ENCODE measurements at places on chromosomes 2 and 18.
A peak's percentile ranks its signal among the peaks of the same experiment; 100 is the strongest.

- DNase-seq, result no peak
Measured at GRCh38 chr2:108118996-108119395, 120.8 kb upstream of the SULT1C3 start.

DNA sequence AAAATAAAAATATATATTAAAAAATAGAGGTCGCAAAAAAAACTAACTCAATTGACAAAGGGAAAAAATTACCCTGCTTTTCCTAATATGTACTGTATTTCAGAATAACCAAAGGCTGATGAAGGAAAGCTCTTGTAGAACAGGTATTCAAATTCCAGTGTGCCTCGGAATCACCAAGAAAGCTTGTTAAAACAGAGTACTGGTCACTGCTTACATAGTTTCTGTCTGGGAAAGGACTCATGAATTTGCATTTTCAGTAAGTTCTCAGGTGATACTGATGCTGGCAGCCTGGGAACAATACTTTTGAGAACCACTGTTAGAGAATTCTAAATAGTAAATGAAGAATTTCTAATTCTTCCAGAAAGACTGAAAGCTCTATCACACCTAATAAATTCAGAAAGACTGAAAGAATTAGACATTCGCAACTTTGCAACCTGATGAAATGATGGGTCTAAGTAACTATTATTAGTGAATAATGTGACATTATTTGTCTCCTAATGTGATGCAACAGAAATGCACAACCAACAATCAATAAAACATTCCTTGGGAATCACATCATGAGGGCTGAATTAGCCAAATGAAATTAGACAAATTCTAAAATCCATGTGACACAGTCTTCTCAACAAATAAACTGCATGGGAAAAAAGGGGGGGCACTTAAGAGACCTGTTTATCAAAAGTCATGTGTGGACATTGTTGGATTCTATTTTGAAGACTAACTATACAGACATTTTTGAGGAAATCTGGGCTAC, 21.9 kb downstream of the RPRD1A start:
- no peak for DNase-seq

DNA sequence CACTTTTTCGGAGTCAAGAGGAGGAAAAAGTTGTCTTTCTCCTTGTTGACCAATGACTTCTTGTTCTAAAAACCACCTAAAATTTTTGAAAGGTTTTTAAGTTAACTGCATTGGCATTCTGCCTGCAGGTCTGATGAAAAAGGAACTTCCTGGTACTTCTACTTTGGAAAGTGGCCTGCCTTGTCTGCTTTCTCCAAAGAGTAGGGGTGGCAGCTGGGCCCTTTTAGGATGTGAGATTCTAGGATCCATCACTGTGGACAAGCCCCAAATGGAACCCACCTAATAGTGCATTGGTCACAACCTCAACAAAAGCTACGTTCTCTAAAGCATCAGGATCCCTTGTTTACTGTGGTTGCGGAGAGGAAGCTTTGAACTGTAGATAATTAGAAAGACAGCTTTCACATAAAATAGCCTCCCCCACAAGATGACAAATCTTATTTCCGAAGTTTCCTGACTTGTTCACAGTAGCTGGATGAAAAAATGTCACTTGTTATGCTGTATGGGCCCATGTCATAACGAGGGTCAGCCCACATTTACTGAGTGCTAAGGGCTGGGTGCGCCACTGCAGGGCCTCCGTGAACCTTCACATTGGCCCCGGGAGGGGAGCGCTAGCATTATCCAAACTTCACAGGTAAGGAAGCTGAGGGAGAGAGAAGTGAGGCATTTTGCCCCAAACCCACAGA, 17.4 kb downstream of the ASPRV1 start:
- no peak for DNase-seq

- DNase-seq, result no peak
Measured at GRCh38 chr2:127000194-127000593, 101.5 kb downstream of the TEX51 start.

- DNase-seq, result peak; percentile 66
Measured at GRCh38 chr2:190819840-190820301, 60.8 kb upstream of the GLS start.

- DNase-seq, result no peak
Measured at GRCh38 chr2:153641046-153641445, 162.5 kb upstream of the RPRM start.

- DNase-seq, result no peak
Measured at GRCh38 chr2:120320318-120320851, 25.6 kb upstream of the INHBB start.

DNA sequence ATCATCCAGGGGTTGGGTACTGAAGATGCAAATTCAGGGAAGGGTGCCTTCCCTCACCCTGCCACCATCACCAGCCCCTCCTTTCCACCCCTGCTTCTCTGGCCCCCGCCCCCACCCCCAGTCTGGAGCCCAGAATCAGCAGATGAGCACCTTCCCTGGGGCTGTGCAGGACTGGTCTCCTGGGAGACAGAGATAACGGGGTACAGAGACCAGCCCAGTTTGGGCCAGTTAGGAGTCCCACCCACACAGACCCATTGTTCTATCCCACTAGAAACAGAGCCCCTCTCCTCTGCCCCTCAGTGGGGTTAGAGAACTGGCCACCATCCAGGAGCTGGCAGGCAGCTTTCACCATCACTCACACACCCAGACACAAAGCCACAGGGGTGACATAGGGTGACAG, 4.5 kb upstream of the CRYBA2 start:
- no peak for DNase-seq

- no peak for DNase-seq
Measured at GRCh38 chr18:37873416-37873815, 307.8 kb upstream of the CELF4 start.

DNA sequence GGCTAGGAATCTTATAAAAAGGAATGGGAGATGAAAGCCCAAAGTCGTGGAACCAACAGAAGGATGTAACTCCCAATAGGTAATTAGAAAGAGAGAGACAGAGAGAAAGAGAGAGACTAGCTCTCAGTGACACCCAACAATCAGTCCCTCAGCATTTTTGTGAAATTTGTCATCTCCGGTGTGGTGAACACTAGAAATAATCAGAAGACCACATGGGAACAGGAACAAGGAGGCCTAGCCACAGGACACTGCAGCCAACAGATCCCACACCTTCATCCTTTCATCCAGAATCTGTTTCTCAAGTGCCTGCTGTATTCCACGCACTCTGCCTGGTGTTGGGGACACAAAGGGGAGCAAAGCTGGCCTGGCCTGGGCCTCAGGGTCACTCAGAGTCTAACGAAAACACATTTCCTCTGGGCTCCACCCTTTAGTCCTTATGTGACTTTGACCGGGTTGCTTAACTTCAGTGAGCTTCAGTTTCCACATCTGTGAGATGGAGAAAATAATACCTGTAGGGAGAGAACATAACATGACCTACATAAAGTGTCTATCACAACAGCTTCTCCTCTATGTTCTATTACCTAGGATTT, 53.1 kb downstream of the EHD3 start:
- DNase-seq, result no peak

DNA sequence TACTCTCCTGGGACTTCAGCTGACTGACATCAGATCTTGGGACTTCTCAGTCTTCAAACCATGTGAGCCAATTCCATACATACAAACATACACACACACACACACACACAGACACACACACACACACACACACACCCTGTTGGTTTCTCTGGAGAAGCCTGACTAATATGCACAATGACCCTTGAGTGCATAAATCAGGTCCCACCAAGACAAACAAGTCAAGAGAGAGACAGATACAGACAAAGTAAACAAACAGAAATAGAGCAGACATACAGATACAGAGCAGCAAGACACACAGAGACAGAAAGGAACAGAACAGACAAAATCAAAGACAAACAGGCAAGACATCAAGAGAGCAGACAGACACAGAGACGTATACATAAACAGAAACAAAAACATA, 43.8 kb upstream of the DDX18 start:
- no peak for DNase-seq

GRCh38 chr18:8659609-8660242, 45.6 kb upstream of the MTCL1 start:
- DNase-seq, result no peak

DNA sequence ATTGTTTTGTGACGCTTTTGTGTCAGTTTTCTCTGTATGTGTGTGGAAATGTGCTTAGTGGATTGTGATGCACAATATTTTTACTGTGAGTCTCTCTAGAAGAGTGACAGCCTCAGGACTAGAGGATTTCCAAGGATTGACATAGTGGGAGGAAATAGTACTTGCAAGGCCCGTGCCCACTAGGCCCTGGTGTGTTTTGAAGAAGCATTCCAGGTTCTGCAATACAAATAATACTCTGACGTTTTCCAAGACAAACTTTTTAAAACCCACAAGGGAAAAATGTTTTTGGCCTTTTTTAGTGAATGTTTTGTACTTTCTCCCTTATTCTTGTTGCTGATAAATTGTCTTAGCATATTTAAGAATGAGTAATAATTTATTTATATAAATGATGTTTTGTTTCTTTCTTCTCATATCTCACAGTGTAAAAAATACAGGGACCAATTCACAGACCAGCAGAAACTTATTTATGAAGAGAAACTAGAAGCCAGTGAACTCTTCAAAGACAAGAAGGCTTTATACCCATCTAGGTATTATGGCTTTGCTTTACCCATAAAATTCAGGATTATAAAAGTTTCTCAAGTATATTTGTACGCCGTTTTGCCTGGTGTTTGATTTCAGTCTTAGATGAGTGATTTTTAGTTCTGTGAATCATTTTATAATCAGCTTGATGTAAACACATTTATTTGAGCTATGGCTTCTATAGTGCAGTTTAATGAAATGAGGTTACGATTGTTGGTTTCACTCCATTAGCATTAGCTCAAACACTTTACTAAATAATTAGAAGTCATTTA, 165.6 kb downstream of the MYO1B start:
- DNase-seq, result no peak

DNA sequence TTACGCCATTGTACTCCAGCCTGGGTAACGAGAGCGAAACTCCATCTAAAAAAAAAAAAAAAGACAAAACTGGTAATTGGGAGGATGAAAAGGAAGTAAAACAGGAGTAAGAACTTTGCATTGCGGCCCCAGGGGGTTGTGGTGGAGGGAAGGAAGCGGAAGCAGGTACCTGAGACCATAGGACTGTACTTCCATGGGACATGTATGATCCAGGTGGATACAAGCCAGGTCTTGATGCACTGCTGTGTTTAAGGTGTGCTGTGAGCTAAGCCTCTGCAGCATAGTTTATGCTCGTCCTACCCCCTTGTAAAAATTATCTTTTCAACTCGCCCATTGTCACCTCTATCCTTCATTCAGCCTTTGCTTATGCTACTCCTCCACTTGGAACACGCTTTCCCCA, 23.7 kb downstream of the FBXO36 start:
- no peak for DNase-seq

- no peak for DNase-seq
Measured at GRCh38 chr2:191629001-191629453, 48.9 kb upstream of the NABP1 start.

DNA sequence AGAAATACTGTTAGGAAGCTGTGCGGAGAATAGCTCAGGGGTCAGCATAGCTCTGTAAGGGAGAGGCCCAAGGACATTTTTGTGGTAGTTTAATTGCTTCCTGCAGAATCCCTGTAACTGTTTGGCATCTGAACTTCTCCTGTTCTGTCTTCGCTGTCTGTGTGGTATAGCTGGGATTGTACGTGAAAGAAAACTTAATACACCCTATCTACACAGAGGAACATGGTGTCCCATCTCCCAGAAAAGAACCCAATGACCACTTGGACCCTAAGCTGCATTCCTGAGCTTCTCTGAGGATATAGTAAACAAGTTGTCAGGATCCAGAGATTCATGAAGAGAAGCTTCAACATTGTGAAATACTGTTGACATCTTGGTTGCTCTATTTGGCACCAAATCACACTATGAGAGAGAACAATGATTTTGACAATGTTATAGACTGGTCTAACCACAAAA, 81.3 kb downstream of the CDC42EP3 start:
- DNase-seq, result no peak

DNA sequence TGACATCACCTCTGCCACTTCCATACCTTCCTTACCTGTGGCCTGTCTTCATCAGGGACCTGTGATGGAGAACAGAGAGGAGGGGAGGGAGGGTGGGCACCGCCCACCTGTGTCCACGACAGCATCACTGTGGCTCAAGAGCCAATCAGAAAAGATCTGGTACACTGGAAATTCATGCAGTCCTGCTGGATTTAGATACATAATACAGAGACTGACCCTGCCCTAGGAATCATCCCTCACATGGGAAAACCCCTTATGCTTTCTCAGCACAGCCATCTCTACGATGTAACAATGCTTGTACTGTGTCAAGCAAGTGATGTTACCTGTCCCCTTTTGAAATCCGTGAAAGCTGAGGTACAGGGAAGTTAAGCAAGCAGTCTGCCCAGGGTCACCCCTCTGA, 145.6 kb upstream of the EPAS1 start:
- no peak for DNase-seq

- DNase-seq, result no peak
Measured at GRCh38 chr18:34808389-34808788, 98.3 kb downstream of the DTNA start.

DNA sequence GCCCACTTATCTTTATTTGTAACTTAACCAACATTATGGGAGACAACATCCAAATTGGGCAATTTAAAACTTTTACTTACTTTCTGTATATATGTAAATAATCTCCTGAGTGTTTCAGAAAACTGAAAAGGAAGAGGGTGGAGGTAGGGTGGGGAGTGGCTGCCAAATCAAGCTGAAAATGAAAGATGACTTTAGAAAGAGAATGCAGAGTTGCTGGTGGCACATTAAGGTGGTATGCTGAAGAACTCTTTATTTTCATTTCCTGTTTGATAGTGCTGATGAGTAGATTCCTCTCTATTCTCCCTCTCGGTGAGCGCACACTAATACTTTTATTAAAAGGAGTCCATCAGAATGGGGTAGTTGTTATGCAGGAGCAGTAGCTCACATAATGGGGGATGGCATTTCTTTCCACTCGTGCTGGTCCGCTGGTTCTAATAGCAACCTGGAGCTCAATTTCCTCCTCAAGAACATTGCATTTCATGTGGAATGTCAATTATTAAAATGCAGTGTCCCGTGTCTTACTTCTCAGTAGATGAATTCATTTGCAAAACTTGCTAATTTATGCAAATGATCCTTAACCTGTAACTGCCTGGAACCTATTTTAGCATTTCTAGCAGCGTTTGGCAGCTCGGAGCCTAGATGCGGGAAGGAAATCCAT, 466.9 kb upstream of the HNRNPA3 start:
- no peak for DNase-seq

GRCh38 chr2:231965102-231965501, 3.6 kb downstream of the DIS3L2 start:
- no peak for DNase-seq

DNA sequence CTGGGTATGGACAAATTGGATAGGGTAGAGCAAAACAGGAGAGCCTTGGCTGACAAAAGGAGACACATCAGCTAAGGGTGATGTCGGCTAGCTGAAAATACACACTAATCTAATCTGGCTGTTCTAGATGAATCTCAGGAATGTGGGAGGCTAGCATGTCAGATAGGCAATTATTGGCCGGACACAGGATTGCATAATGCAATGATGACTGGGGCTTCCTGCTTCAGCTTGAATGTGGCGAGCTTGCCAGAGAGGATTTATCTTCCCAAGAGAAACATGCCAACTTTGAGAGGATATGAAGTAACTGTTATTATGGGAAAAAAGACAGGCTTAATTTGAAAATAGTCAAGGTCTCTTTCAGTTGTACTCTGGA, 102.4 kb downstream of the TRIB2 start:
- peak; percentile 94 for DNase-seq
